ENCODE measurements at places on chromosomes 11 and 22.

- no peak for DNase-seq
Observed at GRCh38 chr11:66331542-66332370, 4.5 kb downstream of the RIN1 start.

GRCh38 chr11:113877670-113878055 is 2.3 kb upstream of the USP28 start:
- no peak for DNase-seq

GRCh38 chr11:72754544-72755155 is 2.4 kb upstream of the ARAP1 start:
- no peak for DNase-seq

DNA sequence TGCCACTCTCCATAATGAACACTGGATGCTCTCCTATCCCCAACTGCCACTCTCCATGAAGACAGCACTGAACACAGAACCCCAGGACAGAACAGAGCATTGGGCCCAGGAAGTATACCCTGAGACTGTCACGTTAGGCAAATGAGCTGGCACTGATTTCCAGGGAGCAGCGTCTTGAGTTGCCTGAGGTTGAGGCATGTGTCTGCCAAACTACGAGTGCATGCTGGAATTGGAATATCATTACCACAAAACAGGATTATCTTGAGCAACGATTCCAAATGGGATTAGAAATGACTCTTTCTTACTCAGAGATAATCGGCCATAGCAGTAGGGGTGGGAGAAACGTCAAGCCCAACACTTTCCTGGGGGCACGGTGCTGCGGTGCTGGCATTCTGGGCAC is 39.9 kb downstream of the CLPB start:
- DNase-seq: no peak

DNA sequence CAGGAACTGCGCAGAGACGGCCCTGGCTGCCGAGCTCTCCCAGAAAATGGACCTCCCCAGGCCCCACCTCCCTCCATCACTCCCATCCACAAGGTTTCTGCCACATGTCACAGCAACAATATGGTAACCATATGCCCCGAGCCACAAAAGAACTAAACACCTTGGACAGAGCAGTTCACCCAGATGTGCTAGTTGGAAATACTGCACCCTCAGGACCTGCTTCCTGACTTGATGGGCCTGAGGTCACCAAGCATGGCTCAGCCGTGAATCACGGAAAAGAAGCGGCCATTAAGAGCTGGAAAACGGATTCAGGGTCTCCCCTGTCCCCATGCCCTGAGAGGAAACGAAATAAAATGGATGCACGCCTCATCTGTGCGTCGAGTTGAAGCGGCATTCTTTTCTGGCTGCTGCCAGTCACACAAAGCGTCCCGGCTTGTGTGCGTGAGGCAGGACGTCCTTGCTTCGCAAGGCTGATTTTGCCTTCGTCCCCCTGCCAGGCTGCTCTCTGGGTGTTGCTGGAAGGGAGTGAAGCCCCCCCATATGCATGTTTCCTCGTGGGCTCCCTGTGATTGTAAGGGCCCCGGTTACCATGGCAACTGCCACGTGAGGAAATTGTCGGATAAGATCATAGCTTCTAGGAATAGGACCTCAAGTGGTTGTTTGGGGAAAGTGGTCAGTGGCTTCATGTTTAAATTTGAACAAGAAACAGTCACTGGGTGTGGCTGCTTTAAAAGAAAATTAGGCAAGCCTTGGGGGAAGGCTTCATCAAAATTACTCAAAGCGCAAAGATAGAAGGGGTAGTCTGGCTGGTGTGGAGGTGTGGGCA is 51.7 kb downstream of the FLI1 start:
- DNase-seq: no peak

DNA sequence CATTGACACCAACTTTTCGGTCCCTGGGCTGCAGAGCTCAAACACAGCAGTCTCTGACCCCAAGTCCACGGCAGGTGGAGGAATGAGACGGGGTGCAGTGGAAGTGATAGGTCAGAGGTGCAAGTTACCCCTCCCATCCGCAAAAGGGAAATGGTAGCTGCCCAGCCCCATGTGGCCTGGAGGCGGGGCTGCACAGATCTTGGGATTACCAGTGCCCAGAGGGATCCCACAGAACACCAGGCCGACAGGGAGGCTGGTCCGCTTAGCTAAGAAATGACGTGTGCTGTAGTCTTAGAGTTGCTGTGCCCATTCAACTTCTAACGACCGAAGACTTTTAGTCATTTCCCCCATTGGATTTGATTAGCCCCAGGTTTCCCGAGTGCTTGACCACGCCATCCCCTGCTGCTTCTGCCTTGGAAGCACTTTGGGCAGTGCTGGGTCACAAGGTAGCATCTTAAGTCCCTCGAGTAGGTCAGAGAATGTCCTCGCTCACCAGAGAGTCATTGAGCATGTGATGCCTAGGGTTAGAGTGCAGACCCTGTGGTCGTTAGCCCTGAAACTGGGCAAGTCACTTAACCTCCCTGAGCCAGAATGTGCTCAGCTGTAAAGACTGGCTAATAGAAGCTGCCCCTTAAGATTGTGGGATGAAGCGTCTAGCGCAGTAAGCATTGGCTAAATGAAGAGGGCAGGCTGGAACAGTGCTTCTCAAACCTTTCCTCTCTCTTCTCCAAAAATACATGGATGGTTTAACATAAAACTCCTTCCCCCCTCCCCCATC is 4.2 kb downstream of the PTGDR2 start:
- no peak for DNase-seq

DNA sequence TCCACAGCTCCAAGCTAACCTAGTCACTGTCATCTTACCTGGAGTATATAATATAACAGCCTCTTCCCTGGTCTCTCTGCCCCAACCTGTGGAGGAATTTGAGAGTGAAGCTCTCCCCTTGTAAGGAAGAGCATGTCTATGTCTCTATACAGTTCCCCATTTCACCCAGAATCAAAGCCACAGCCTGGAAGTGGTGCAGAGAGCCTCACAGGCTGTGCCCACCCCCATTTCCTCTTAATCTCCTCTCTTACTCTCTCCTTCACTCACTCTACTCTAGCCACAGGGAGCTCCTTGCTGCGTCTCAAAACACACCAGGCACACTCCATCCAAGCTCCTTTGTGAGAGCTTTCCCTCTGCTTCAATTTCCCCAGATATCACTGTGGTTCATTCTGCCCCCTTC is 302.5 kb upstream of the ISX start:
- DNase-seq: no peak

DNA sequence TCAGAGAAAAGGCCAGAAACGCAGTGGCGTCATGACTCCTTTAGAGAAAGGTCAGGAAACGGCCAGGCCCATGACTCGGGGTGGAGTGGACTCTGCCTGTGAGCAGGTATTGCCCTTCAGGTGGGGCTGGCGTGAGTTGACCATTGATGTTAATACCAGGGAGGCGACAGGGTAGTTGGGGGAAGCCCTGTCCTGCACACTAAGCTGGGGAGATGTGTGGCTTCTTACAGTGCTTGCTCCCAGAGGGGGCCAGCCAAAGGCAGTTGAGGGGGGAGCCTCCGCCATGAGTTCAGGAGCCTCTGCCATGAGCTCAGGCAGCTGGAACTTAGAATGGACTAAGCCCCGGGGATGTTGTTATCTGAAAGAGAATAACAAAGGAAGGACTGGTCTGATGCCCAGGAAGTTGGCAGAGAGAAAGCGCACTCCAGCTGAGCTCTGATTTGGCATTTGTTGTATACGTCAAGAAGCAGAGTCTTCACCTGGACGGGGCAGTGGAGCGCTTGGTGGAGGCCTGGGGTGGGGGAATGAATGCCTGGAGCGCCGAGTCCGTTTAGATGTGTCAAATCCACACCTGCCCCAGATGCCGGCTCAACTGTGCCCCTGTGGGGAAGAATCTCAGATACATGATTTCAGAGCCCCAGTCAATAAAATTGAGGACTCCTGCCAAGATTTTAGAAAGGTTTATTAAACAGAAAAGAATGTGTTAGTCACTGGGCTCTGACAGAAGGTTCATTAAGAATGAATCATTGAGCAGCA is 222.5 kb downstream of the TBC1D22A start:
- no peak for DNase-seq

DNA sequence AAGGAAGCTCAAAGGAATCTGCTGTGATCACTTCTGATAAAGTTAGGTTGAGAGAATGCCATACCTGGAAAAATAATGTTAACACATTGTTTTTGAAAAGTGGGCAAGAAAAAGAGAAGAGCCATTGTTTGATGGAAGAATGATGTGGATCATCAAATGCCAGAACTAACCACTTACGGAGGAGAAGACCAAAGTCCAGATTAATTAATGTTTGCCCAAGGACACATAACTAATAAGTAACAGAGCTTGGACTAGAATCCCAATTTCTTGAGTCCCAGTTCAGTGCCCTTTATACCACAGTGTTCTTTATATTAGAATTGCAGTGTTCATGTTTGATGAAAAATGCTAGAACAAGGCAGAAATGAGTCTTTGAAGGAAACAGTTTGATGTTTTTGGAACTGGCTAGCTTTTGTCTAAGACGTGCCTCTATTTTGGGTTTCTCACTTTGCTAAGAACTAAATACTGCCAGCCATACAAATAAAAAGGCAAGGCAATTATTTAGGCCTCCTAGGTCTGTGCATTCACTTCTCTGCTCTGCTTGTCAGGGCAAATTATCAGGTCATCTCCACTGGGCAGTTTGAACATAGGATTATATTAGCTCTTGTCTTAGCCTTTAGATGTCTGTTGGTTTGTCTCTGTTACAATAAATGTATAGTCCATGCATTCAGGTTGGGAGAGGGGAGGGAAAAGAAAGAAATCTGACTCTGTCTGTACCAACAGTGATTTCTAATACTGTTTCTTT is 72.3 kb downstream of the TRIM44 start:
- no peak for DNase-seq

GRCh38 chr11:96156379-96156722 is 186.6 kb downstream of the MAML2 start:
- DNase-seq: no peak

DNA sequence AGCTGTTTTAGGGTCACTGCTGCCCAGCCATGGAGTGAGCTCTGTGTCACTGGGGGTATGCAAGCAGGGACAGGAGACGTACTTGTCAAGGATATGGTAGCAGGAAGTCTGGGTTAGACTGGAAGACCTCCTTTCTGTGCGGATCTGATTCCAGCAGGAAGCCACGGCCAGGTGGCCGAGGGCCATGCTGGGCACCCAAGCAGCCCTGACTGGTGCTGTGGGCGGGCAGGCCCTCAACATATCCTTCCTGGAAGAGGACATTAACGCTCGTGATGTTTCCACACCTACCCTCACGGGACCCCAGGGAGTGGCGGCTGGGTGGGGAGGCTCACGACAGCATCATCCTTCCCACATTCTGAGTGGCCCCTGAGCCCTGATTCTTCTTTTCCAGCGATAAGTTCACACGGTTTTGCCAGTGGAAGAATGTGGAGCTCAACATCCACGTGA is 8.7 kb upstream of the ANKRD13D start:
- DNase-seq: no peak

DNA sequence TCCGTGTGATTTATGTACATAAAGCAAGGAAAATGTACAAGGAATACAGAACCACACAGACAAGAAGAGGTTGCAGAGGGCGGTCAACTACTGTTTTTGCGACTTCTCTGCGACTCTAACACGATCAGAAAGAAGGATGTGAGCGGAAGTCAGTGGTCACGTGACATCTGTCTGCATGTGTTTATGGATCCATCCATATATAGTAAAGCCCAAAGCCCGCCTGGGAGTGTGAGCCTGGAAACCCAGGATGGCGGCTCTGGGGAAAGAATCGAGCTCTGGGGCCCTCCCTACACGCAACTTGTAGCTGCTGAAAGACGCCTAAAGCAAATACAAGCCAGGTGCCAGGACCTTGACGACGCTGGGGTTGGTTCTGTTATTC is 8.8 kb downstream of the OSBPL5 start:
- DNase-seq: no peak

- no peak for DNase-seq
Observed at GRCh38 chr11:101336858-101337257, 207.2 kb upstream of the PGR start.

DNA sequence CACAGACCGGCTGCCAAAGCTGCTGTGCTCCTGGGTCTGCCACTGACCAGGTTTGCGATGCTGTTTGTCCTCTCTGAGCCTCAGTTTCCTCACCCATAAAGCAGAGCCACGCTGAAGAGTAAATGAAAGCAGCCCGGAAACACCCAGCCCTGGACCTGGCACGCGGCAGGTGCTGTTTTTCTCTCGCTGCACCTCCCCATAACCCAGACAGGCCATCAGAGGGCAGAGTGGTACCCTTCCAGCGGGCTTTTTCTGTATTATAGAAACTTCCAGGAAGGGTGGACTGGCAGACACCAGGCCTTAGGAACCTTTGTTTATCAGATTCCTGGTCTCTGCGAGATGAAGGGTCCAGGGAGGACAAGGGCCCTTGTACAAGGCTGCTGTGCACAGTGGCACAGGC is 17.9 kb upstream of the FGF19 start:
- no peak for DNase-seq

DNA sequence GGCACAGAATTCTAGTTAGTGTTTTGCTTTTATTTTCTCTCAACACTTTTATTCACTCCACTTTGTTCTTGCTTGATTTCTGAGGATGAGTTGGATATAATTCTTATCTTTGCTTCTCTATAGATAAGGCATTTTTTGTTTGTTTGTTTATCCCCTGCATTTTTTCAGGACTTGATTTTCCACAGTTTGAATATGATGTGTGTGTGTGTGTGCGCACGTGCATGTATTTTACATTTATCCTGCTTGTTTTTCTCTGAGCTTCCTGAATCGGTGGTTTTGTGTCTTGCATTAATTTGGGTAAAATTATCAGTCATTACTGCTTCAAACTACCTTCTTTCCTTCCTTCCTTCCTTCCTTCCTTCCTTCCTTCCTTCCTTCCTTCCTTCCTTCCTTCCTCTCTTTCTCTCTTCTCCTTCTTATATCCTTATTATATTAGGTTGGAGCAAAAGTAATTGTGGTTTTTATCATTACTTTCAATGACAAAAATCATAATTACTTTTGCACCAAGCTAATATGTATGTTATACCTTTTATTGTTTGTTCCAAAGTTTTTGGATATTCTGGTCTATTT is 679.9 kb upstream of the RAG2 start:
- no peak for DNase-seq

DNA sequence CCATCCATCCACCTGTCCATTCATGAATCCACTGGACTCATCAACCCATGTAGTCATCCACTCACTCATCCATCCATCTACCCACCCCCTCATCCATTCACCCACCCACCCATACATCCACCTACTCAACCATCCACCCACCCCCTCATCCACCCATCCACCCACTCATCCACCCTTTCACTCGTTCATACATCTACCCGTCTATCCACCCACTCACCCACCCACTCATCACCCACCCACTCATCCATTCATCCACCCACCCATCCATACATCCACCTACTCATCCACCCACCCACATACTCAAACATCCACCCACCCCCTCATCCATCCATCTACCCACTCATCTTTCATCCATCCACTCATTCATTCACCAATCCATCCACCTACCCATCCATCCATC is 37.7 kb downstream of the RTL6 start:
- no peak for DNase-seq

GRCh38 chr11:120817158-120817557 is 206.7 kb upstream of the TBCEL start:
- no peak for DNase-seq

Data from GM18507 (cell line).